EL (cell line): ENCODE measurements at places on chromosomes 11 and 22.

GRCh38 chr11:105054723-105055493 lies 9.8 kb upstream of the CARD16 start:
- DNase-seq = no peak

GRCh38 chr22:18962308-18962635 lies 26.2 kb upstream of the PRODH start:
- DNase-seq = no peak

GRCh38 chr11:121615501-121615900 lies 162.7 kb upstream of the SORL1-AS1 start:
- peak; percentile 46 for DNase-seq

DNA sequence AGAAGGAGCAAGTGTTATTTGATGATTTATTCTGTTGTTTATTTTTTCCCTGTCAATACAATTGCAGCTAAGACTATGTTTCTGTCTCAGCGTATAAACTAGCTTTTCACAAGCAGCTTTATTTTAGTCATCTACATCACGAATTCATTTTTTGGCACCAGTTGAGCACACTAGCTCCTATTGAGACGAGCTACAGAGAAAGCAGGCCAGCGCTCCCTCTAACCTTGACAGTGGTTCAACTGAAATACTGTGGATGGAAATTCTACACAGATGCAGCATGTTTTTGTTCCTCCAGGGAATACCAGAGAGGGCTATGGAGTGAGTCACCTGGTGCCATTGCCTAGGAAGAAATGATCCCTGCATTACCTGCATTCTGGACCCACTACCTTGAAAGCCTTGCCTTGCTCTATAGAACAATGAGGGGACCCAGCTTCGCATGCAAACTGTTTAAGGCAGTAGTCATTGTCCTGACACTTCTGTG lies 108.2 kb upstream of the ARHGAP42 start:
- peak; percentile 21 for DNase-seq

GRCh38 chr22:32796865-32797573 lies 4.5 kb upstream of the TIMP3 start:
- DNase-seq = peak; percentile 86

DNA sequence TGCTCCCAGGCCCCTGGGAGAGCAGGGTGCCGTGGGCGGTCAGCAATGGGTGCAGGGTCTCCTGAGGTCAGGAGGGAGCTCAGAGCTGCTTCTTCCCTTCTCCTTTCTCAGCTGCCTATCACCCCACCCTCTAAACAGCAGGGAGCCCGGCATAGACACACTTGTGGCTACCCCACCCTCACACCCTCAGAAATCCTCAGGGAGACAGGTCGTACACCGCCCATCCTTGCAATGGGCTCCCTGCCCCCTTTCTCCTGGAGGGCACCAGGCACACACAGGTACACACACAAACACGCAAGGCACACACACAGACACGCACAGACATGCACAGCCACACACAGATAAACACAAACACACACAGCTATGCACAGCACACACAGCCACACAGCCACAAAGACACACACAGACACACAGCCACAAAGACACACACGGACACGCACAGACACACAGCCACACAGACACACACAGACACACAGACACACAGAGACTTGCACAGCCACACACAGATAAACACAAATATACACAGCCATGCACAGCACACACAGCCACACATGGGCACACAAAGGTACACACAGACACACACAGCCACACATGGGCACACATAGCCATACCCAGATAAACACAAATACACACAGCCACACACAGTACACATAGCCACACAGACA lies 44.9 kb upstream of the TH start:
- DNase-seq = no peak

DNA sequence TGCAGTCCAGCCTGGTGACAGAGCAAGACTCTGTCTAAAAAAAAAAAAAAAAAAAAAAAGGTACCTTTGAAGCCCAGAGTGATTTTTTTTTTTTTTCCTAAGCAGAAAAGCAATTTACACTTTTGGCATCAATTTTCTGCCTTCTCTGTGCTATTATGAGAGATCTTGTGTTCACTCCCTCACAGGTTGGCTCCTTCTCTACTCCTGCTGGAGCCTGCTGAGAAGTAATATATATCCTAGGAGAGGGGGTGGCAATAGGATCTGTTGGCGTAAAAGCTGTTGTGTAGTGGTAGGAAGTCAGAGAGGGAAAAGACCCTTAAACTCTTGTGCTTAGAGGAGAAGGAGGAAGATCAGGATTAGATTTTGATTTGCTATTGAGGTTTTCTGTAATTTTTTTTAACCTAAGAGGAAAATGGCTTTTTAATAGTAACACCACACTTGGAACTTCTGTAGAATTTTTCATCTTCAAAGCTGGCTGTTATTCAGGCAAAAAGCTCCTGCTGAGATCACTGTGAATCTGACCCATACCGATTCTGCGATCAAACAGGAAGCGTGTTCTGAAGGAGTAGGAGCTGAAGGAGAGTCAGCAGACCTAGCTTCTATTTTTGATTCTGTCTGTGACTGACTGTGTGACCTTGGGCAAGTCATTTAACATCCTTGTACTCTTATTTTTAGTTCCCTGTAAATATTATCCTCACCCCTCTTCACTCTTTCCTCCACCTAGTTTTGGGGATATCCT lies 77.7 kb downstream of the TRIM44 start:
- DNase-seq = no peak

GRCh38 chr11:34893416-34893815 lies 22.8 kb downstream of the APIP start:
- DNase-seq = no peak

DNA sequence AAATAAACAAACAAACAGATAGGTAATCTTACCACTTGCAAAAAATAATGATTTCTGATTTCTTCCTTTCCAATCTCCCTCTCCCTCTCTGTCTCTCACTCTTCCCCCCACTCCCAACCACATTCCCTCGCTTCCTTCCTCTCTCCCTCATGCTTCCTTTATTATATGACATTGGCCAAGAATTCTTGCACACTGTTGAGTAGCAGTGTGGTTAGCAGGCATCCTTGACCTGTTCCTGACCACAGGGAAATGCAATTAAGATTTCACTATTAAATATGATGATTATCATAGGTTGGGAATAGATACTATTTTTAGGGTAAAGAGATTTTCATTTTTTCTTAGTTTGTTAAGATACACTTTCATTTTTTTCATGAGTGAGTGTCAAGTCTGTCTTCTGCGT lies 14.7 kb upstream of the PLAAT4 start:
- no peak for DNase-seq

- DNase-seq = no peak
These were observed 129.3 kb upstream of the TENM4 start for GRCh38 chr11:79570104-79570503.

DNA sequence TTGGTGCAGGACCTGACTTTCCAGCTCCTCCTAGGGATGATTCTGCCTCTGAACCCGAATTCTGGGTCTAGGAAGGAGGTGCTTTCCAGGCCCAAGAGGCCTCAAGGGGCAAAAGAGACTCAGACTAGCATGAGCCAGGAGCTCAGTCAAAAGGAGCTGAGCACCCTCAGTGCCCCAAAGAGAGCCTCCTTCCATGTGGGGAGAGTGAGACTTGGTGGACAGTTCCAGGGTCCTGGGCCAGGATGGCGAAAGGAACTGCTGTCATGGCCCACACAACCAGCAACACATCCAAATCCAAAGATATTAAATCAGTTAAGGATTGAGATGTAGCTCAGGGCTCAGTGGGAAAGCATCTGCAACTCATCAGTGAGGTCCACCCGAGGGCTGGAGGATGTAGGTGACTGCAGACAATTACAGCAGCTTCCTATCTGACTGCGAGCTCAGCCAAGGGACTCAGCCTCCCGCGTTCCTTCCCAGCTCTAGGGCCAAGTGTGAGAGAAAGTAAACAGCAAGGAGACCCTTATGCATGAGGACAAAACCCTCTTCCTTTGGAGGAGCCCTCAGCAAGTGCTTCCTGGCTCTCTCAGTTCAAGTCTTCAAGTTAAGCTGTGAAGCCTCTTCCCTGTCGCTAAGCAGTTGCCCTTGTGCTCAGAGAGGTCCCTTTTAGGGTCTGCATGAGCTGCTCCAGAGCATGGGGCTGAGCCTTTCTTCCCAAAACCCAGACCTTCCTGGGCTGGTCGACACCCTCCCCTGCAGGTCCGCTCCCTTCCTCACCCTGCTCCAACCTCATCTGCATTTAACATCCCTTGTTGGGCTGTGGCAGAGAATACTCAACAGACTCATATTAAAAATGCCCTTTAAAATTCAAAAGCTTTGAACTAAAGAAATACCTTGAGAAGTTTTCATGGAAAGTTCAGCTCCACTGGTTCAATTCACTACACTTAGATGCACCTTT lies 35.8 kb downstream of the C11orf58 start:
- no peak for DNase-seq

DNA sequence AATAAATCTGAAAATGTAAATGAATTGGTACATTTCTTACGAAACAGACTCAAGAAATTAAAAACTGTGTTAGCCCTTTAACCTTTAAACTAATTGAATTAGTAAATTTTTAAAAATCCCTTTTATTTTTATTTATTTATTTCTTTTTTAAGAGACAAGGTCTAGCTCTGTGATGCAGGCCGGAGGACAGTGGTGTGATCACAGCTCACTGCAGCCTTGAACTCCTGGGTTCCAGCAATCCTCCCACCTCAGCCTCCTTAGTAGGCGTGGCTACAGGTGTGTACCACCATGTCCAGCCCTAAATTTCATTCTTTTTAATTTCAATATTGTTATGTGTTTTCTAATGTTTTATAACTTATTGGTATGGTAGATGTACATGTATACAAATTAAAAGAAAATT lies 72.6 kb downstream of the MYEOV start:
- DNase-seq = no peak

DNA sequence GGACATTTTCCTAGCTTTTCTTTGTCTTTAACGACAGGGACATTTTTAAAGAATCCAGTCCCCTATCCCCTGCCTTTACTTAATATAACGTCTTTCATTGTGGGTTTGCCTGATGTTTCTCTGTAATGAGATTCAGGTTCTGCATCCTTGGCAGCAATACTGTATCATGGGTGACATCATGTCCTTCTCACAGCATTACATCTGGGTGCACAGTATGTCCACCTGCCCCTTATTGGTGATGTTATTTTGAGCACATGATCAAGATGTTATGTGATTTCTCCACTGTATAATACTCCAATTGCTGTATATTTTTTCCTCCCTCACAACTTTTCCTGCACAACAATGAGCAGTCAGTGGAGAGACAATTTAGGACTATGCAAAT lies 9.7 kb upstream of the STK33 start:
- DNase-seq = no peak

- DNase-seq = peak; percentile 35
These were observed 144.6 kb upstream of the RASSF10 start for GRCh38 chr11:12864316-12865156.

GRCh38 chr11:17392872-17393271 lies 4.4 kb upstream of the KCNJ11 start:
- DNase-seq = no peak

DNA sequence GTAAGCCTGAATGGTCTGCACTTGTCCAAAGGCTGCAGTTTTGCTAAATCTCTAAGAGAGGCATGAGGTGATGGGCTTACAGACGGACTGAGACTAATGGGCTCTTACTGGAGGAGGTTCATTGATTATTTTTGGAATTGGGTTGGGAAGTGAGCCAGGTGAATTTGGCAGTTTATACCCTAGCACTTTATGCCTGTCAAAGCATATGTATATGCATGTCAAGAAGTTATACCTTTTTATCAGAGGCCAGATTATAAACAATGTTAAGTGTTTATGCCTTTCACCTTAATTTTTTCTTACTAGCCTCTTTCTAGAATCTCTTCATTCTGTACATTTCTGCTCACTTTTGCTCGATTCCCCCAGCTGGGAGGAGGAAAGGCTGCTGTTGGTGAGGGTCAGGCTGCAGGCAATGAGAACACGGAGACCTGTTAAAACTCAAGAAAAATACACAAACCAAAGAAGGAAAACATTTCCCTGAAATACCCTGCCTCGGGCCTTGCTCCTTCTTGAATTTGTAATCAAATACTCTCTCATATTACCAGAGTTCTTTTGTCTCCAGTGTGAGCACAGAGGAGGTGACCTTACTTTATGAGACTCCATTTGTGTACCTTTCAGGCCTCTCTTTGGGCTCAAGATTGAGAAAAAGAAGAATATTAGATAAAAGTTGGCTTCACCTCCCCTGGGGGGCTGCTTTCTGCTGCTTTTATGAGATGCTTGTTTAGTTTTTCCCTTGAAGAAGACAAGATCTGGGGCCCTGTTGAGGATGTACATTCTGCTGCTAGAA lies 19.6 kb downstream of the NAT10 start:
- DNase-seq = no peak
